ENCODE measurements at places on chromosomes 6 and 20.

DNA sequence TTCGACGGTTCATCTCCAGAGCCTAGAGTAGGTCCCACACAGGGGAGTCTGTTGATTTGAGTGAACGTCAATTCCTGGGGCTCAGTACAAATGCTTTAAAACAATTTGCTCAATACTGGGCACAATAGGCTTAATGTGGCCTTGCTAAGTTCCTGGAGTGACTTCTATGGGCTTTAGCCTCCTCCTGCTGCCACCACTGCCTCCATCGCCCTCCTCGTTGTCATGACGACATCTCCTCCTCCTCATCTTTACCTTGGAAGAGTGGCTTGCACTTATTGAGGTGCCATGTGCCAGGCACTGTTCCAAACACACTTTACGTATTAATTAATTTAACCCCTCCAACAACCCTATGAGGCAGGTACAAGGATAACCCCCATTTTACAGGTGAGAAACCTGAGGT is 11.8 kb upstream of the ZMYND8 start:
- no peak for DNase-seq

- DNase-seq = no peak
Measured at GRCh38 chr6:46781478-46782378, 11.5 kb upstream of the MEP1A start.

- DNase-seq = no peak
Measured at GRCh38 chr20:46458866-46459750, 52.7 kb upstream of the ELMO2 start.

- DNase-seq = no peak
Measured at GRCh38 chr6:148747145-148747470, 278 bp downstream of the UST start.

GRCh38 chr6:90368001-90368400 is 71.4 kb upstream of the BACH2 start:
- no peak for DNase-seq

DNA sequence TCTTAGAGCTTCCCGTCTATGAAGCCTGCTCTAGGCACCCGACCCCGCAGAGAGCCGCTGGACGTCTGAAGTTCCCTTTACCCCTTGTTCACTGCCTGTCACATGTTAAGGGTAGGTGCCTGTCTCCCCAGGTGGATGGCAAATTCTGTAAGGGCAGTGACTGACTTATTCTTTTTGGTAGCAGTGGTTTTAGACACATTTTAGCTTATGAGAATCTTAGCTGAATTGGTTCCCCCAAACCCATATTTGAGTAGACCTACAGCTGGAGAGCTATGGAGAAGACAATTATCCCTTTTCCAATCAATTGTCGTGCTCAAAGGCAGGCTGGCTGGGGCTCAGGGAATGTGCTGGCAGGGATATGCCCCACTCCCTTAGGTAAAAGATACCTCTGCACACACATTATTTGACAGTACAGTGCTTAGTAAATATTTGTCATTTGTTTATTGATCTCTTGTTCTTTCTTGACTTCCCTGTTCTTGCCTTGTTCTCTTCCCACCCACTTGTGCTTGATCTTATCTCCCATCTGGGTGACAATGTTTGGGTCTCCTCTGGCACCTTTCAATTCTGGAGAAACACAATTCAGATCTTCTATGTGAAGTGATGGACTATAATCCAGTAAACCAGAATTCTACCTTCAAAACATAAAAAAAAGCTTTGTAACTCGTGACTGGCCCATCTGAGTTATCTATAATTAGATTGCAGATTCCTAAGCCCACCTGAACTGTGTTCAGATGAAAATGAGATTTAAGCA is 114.3 kb upstream of the SLC2A12 start:
- no peak for DNase-seq

DNA sequence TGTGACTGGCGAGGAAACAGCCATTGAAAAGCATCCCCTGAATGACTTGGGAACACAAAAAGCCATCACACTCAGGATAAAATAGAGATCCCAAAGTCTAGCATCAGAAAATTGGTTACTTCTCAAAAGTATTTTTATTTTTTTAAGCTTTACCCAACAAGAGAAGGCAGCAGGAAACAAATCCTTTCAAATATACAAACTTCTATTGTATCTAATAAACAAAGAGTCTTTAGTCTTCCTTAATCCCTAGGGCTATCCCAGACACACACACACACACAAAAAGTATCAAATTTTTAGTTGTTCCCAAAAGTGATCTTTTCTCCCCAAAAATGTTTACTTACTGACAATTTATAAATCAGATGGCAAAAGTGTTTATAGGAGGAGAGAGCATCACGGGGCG is 33.2 kb upstream of the MARCKS start:
- DNase-seq = no peak

- no peak for DNase-seq
Measured at GRCh38 chr6:63923139-63923739, 287.6 kb downstream of the PHF3 start.

- no peak for DNase-seq
Measured at GRCh38 chr6:21001736-21002135, 467.5 kb downstream of the CDKAL1 start.

- DNase-seq = no peak
Measured at GRCh38 chr20:6959900-6960312, 192.4 kb downstream of the BMP2 start.

DNA sequence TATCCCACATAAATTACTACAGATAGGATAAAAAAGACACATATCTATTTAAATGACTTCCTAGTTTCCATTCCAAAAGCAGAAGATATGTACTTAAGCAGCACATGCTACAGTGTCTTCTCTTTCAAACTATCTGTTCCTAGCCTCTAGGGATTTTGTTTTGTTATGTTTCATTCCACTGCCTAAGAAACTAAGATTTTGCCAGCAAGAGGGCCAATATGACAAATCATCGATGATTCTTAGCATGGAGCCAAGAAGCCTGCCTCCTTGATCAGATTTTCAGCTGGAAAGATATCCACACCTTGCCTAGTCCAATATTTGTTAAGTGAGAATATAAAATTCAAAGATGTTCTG is 7.0 kb downstream of the SNX5 start:
- no peak for DNase-seq

- no peak for DNase-seq
Measured at GRCh38 chr6:160035693-160036330, 66.9 kb downstream of the IGF2R start.

GRCh38 chr6:145003145-145003544 is 718.0 kb downstream of the UTRN start:
- DNase-seq = no peak

- no peak for DNase-seq
Measured at GRCh38 chr6:128310451-128310850, 209.9 kb downstream of the PTPRK start.

GRCh38 chr6:120395784-120396183 is 938.5 kb downstream of the TBC1D32 start:
- no peak for DNase-seq

Measured in T1000 (cell line).